ENCODE measurements at places on chromosomes 12 and 14. TPM values are rescaled to one million over a fixed set of nuclear protein-coding genes. Genes with fewer than 3 reads are reported as not detected.

DNA sequence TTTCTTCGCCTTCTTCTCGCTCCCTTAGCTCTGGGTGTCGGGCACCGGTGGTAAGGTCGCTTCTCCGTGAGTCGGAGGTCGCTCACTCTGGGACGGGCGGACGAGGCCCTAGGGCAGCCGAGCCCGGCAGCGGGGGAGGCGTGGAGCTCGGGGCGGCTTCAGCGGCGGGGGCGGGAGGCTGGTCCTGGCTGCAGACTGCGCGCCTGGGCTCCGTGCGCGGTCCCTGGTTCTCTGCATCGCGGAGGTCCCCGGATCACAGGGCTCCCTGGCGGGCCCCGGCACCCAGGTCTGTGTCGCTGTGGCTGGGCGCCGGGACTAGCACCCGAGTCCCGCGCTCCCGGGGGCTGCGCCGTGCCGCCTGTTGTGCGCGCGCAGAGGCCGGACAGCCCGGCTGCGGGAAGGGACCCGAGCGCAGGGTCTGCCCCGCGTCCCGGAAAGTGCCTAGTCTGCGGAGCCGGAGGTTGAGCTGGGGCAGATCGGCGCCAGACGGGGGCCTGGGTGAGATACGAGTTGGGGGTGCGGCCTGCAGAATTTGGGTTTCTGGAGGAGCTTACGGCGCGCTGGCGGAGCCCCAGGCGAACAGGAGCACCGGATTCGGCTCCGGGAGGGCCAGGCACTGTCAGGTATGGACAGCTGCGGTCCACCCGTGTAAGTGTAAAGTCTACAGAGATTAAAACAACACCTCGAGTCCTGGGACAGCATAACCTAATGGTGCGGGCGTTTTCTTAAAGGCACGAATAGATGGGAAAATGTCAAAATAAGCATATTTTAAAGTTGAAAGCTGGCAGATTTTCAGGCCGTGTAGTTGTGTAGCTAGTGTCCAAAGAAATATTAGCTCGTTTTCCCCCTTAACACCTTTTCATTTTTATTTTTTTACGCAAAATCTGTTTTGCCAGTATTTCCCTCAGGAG lies 713 bp downstream of the FRMD6 start:
- peak; percentile 37 for DNase-seq

- no peak for DNase-seq
Observed at GRCh38 chr14:94702629-94703028, 67.3 kb downstream of the GSC start.

DNA sequence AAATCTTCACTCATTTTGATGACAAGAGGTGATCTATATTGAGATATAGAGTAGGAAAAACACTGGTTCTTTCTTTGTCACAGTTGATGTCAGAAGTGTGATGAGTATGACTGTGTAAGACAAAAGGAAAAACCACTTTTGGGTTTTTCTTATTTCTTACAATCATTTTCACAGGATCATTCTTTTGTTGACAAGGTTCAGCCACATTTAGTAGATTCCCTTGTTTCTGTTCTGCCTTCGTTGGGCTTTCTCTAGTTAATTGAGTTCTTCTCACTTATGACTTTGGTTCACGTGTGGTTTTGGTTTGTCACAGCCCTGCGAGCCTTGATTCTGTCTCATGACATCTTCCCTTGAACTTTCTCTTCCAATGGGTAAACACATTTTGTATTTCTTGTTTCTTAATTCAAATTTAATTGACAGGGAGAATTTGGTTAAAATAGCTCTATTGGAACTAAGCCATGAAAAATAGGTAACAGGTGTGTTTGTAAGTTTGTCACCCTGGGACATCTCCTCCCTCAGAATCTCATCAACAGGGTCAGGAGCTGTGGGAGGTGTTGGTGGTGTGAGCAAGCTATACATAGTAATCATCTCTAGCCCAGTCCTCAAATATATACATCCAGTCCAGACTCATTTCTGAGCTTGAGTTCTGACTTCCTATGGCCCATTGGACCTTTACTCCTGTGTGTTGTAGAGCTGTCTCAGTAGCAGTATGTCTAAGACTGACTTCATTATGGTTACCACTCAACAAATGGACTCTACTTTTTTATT lies 255.3 kb downstream of the BMP4 start:
- DNase-seq: no peak

DNA sequence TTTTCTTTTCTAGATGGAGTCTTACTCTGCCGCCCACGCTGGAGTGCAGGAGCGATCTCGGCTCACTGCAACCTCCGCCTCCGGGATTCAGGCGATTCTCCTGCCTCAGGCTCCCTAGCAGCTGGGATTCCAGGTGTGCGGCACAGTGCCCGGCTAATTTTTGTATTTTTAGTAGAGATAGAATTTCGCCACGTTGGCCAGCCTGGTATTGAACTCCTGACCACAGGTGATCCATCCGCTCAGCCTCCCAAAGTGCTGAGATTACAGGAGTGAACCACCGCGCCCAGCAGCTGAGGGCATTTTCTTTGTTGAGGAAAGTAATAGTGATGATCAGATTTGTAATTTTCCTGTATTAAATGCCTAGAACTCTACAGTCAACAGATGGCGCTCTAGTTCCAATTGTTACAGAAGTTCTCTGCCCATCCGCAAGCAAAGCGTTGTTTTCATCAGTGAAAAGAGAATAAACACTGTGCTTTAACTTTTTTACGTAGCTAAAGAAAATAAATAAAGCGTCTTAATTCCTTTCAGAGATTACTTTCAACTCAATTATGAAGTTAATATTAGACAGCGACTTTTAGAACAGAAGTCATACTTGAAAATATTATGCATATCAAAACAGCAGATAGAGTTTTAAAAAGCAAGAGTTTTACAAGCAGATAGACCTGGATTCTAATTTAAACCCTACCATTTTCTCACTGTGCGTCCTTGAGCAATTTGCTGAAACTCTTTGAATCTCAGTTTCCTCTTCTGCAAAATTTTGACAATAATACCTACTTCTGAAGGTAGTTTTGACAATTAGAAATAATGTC lies 335.1 kb downstream of the DUSP6 start:
- no peak for DNase-seq

GRCh38 chr12:119328111-119328510 lies 6.4 kb upstream of the CCDC60 start:
- DNase-seq: no peak

DNA sequence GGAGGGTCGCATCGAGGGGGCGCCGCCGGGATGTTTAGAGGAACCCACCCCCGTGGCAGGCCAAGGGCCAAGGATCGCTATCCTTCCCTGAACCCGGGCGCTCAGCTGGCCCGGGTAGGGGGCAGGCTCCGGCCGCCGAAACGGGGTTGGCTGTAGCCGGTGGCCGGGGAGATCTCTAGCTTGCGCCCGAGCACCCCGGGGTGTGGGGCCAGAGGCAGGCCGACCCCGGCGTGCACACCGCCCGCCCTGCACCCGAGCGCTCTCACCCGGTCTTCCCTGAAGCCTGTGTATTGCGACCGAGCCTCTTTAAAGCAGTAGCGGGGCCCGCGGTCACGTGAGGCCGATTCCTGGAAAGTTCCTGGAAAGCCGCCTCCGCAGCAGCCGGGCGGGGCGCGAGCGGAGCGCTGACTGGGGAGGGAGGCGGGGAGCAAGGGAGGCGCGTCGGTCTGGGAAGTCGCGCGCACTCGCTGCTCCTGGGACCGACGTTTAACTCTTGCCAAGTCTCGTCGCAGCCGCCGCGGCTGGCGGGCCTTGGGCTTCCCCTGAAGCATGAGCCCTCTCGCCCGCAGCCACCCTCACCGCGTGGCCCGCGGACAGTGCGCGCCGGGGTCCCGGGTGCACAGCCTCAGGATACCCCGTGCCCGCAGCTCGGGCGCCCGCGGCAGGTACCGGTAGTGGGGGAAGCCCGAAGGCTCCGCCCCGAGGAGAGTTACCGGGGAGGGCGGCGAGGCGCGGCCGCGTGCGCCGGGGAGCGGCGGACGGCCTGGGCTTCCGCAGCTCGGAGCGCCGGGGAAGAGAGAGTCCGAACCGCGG lies 1.7 kb upstream of the SOCS2 start:
- peak; percentile 99 for DNase-seq

- DNase-seq: no peak
Observed at GRCh38 chr14:51202914-51203665, 37.0 kb upstream of the TMX1 start.

GRCh38 chr12:125132698-125133400 lies 67.6 kb downstream of the AACS start:
- DNase-seq: no peak

- no peak for DNase-seq
Observed at GRCh38 chr12:19529951-19530636, 90.8 kb downstream of the AEBP2 start.

- no peak for DNase-seq
Observed at GRCh38 chr12:23893611-23894010, 55.9 kb downstream of the SOX5 start.

DNA sequence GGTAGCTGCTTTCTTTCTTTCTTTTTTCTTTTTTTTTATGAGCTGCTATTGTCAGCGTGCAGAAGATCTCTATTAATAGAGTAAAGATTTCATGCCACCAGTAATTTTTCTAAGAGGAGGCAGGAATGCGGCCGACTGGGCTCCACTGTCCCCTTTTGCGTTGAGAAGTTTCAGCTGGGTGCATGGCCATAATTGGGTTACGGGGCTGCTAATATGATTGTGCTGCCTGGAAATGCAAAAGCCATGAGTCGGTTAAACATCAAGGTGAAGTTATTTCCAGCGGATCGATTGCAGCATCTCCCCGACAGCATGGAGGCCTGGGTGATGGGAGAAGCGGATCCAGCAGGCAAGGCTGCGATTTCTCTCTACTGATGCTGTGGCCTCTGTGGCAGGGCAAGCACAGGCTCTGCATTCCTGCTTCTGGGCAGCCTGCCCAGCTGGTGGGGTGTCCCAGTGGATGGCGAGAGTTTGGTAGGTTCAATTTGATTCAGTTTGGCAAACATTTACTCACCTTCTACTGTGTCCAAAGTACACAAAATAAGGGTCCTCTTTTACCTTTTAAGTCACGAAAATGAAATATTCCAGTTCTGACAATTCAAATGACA lies 54.4 kb upstream of the PRMT8 start:
- DNase-seq: no peak

DNA sequence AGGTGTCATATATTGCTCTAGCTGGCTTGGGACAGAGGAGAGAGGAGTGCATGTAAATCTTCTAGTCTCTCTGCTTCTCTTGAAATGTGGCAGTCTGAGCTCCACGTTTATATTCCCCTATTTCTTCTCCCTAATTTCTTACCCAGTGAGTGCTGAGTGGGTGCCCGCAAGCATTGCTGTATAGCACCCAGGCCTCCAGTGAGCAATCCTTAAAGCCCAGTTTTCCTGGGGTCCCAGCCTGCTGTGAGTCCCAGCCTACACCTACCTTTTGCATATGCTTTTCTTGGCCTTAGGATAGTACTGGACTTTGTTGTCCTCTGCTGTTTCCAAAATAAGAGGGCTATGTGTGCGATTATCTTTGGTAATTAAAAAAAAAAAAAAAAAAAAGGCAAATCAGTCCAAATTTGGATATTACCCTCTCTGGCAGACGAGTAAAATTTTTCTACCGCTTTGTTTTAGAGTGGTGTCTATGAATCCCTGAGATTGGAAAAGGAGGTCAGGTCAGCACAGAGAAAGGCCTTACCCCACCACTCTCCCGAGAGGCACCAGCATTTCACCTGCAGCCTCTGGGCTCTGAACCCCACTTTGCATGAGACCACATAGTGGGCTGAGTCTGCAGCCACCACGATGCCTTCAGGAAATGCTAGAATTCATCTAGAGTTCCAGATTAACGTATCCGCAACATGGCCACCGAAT lies 1.1 kb downstream of the MGST1 start:
- no peak for DNase-seq

- DNase-seq: no peak
Observed at GRCh38 chr14:100755649-100756048, 29.0 kb downstream of the DLK1 start.

GRCh38 chr14:105844810-105845724 lies 318.7 kb downstream of the TMEM121 start:
- no peak for DNase-seq

DNA sequence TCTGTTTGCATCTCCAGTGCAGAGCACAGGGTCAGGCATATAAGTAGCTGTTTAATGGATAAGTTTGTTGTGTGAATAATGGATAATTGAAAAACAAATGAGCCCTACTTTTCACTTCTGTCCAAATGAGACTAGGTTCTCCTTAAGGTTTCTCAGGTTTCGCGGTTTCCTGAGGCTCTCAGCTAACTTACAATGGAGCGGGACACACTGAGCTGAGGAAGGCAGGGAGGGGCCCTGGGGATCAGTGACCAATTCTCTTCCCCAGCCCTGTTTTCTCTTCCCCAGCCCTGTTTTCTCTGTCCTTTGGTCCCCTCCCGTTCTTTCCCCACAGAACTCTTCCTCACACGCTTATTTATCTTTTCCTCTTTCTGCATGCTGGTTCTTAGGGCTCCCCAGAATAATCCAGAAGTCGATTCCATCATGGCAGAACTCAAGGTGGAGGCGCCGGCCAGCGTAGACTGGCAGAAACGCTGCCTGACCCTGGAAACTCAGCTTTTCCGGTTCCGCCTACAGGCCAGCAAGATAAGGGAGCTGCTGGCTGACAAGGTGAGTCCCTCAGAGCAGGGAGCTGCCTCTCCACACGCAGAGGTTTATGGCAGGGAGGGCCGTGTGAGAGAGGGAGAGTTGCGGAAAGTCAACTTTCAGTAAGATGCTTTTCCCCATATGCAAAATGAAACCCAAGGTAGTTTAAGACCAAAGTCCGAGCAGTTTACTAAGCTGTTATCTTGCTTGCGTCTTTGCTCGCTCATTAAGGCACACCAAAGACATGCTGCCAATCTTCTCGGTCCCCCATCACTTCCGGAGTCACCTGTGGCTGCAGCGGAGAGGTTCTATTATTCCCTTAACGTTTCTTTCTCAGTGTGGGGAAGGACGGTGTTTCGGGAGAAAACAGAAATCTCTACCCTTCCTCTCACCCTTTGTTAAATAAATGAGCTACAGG lies 8.6 kb downstream of the PLEKHH1 start:
- DNase-seq: no peak

DNA sequence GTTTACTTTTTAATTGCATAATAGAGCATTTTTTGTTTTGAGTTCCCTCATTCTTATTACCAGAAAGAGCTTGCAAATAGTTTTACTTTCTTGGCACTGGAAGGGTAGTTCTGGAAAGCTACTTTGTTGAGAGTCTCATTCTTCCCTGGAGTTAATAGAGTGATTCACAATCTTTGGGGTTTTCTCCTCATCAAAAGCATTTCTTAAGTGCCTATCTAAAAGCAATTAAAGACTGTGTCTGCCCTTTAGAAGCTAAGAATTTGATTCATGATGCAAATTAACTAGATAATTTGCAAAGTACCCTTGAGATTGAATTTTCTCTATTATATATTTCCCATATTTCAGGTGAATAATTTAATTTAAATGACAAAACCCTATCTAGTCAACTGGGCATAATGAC lies 8.1 kb upstream of the BMAL2 start:
- DNase-seq: no peak

GRCh38 chr12:46933947-46934346 lies 108.2 kb upstream of the SLC38A4 start:
- DNase-seq: no peak

GRCh38 chr12:3157581-3158323 lies 80.6 kb downstream of the TSPAN9 start:
- no peak for DNase-seq

- no peak for DNase-seq
Observed at GRCh38 chr14:21965042-21965441, 291.4 kb upstream of the OR4E1 start.

CEP170B gene
- 80.8 TPM for total RNA-seq

AKAP6 gene
- total RNA-seq: 13.3 TPM

EIF2S3B gene
- total RNA-seq: 0.20 TPM

GPR162 gene
- total RNA-seq: 1.3 TPM

TAS2R9 gene
- not detected for total RNA-seq

ALX1 gene
- 0.61 TPM for total RNA-seq

E2F7 gene
- total RNA-seq: 0.71 TPM

TUNAR gene
- not detected for total RNA-seq

SMIM41 gene
- total RNA-seq: 0.71 TPM

SLC38A4 gene
- total RNA-seq: 0.46 TPM

AKAP3 gene
- 0.80 TPM for total RNA-seq

DHH gene
- not detected for total RNA-seq

RND1 gene
- not detected for total RNA-seq

DLK1 gene
- total RNA-seq: not detected

FAM90A1 gene
- total RNA-seq: not detected

Data from lower leg skin (tissue), 4 donors.